ENCODE measurements at places on chromosomes 13 and 19.

DNA sequence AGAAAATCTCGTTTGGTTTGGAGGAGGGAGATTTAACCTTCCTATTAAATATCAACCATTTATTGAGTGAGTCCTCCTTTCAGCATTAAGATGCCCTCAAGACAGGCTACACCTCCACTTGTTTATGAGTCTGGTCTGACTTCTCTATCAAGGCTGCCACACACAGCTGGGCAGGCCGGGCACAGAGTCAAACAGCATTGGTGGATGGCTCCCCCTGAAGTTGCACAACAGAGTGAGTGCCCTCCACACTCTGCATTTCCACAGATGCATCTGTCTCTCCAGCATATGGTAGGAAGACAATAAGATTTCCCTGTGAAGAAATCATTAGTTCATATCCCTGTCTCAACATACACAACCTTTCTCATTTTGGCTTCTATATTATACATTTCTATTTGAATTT lies 31.4 kb downstream of the PHF11 start:
- DNase-seq = no peak

GRCh38 chr13:99601535-99601934 lies 100.3 kb downstream of the TM9SF2 start:
- no peak for DNase-seq

DNA sequence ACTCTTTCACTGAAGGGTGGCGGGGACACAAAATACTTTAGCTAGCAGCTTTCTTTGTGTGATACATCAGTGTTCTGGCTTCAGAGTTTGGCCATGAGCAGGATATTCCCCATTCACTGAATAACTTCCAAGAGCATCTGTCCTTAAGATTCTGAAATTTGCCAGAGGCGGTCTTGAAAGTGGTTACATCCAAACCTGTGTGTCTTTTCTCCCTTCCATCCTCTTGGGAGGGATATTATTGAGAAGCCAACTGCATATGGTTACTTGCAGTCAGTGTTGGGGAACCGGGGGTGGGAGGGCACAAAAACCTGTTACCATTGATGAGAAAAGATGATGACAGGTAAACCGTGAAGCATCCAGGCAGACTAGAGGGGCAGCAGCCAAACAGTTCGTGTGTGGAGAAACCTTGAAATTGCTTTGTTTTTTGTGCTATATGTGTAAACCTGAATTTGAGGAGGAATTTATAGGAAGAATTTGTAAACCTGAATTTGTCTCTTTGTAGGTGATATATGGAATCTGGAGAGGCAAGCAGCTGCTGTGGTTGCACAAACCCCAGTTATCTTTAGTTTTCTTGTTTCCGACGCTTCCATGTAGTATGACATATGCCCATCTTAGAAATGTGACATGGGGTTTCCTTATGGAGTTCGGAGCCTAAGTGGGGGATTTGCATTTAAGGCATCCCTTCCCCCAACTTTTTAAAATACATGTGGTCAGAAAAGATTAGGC lies 104.8 kb downstream of the WDFY2 start:
- DNase-seq = no peak

GRCh38 chr19:17972230-17972629 lies 5.3 kb downstream of the KCNN1 start:
- no peak for DNase-seq

DNA sequence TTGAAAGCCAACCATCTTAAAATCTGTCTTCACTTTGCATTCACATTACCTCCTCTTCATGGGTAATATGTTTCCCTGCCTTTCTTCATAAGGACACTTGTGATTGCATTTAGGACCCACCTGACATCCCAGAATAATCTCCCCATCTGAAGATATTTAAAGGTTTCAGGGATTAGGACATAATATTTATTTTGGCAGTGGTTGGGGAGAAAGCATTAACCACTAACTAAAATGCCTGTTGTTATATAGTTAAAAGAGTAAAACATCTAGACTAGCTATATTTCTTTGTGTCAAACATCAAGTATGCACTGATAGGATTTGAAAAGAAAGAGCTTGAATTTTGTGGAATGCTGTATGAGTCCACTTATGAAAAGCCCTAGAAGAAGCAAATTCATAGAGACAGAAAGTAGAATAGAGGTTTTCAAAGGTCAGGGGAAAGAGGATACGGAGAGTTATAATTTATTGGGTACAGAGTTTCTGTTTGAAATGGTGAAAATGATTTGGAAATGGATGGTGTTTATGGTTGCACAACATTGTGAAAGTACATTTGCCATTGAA lies 457.7 kb upstream of the SPRY2 start:
- no peak for DNase-seq

- DNase-seq = no peak
These were observed 1531.4 kb upstream of the SLC10A2 start for GRCh38 chr13:104597546-104598180.

DNA sequence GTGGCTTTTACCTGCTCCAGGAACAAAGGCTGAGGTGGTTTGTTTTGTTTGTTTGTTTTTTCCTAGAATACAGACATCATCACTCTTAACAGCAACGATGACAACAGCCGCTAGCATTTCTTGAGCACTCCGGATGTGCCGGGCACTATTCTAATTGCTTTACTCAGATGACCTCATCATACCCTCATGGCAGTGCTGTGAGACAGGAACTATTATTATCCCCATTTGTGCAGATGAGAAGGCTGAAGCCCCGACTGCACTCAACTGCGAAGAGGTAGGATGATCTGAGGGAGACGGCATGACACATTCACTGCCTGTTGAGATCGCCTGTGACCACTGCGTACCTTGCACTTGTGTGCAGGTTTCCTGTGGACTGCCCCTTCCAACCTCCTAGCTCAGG lies 66.5 kb downstream of the CCDC70 start:
- no peak for DNase-seq

GRCh38 chr13:74274916-74275315 lies 140.7 kb upstream of the KLF12 start:
- no peak for DNase-seq

DNA sequence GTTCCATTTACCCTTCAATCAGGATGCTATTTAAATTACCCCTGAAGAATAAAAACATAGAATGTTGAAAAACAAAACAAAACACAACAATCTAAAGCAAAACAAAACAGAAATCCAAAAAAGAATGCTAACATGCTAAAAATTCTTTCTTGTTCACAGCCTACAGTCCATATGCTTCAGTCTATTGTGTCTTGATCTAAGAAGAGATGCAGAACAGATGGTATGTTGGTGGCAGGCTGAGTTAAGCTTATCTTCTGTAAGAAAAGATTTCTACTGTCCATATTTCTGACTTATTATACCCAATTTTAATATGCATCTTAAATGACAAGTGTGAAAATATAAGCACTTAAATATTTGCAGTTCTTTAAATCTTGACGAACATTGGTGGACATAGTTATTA lies 356.1 kb upstream of the SLITRK1 start:
- no peak for DNase-seq

DNA sequence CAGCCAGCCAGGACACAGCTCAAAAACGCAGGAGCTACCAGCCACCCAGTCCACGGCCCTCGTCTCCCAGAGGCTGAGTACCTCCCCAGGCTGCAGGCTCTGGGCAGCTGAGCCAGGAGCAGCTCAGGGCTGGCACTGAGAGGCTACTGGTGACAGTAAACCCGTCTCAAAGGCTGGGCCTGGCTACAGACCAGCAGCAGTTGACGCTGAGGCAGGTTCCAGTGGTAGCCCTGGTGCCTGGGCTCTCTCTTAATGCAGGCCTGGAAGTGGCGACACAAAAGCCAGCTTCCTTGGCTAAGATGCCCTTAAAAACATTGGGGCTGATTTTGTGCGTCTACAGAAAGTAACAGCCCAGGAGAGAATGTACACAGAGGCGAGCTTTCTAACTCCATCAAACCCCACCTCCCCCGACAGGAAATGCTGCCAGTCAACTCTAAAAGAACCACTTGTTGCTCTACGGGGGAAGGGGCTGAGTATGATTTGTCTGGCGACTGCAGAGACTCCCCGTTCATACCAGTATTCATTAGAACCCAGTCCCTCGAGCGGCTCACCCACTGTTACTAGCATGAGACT lies 126.3 kb downstream of the STK24 start:
- DNase-seq = no peak
